ENCODE measurements at places on chromosomes 3 and 15.

- DNase-seq = no peak
These were observed 101.8 kb upstream of the ALDH1A3 start for GRCh38 chr15:100777821-100778220.

DNA sequence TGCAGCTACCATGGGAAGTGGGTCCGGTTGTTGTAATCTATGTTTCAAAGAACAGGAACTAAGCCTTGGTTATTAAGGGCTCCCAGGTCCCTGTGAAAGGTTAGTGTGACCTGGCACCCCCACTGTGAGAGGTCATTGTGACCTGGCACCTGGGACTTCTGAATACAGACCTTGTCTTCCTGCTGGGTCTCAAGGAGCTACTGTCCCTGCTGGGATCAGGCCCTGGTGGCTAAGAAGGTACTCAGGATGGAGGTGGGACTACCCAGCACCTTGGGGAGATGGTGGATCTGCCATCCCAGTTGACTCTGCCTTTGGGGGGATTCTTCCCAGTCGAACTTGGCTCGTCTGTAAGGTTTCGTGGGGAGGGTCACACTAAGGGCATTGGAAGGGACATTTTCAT lies 10.3 kb upstream of the SLCO2A1 start:
- DNase-seq = no peak

DNA sequence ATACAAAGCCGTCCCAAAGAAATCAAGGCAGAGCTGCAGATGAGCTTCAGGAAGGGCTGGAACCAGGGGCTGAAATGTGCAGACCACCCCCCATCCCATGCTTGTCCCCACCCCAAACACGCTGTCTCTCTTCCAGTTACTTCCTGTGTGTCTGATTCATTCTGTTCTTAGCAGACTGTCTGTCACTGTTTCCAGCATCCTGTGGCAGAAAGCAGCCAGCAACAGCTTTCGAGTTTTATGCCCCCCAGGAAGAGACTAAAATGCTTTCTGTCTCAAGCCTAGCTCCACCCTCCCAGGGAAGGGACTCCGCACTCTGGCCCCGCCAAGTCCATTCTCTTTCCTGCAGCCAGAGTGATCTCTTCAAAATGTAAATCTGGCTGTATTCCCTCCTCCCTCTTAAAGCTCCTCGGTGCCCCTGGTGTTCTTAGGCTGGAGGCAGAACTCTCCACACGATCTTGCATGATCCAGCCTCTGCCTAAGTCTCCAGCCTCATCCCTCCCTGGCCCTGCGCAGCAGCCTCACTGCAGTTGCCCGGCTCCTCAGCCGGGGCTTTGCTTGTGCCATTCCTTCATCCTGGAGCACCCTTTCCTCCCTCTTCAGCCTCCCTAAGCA lies 41.5 kb downstream of the HRH1 start:
- DNase-seq = no peak

DNA sequence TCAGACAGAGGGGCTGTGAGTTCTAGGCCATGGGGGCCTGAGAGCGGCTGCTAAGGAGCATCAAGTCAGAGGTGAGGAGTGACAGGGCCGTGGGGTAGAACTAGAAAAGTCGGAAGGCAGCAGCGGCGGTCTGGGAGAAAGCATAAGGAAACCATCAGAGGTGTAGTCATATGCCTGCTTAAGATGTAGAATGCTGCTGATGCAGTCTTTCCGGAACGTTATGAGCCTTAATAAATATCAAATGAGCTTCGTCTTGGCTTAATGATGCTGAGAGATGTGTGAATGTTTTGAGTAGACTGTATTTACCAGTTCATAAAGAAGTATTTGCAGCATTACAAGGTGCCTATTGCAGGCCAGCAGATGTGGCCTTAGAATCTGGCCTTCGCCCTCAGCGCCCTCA lies 15.2 kb downstream of the ATG7 start:
- DNase-seq = no peak

DNA sequence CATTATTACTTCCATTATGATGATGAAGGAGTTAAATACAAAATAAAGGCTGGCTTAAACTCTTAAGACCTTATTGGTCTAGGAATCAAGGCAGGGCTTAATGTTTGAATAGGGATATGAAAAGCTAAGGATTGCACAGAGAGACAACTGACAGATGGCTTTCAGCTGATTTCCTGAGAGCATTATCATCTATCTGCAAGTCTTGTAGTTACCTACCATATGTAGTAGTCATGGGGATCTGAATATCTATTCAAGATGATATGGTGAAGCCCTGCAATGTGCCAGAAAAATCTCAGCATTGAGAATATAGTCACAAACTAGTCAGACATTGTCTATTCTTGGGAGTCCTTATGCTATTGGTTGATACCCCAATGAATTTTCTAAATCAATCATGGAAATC lies 47.5 kb upstream of the CHMP2B start:
- no peak for DNase-seq

DNA sequence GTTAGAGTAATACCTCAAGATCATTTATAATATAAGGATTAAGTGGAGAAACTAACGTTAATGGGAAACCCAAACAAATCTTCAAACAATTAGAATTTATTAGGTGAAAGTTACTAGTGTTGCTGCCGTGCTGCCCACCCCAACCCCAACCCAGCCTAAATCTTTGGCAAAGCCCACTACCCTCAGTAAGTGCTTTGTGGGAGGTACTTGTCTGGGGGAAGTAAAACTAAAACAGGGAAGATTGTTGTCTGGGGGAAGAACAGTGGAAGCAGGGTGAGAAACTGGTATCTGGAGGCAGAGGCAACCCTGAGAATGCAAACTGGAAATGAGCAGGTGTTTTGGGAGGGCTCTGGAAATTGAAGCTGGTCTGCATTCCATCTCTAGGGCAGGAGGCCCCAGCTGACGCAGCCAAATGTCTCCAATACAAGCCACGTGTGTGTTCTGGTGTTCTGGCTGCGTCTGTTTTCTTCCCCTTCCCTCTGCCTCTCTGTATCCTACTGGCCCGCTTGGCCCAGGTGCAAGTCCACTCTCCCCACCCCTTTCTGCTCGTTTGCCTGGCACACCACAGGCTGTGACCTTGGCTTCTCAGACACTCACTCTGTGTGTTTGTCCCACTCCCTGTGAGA lies 32.7 kb downstream of the FEM1B start:
- peak; percentile 31 for DNase-seq

GRCh38 chr3:58164199-58164879 lies 46.4 kb downstream of the DNASE1L3 start:
- no peak for DNase-seq

- no peak for DNase-seq
These were observed 1.5 kb downstream of the CELF6 start for GRCh38 chr15:72318408-72318942.

GRCh38 chr3:126835472-126836219 lies 131.6 kb downstream of the CHCHD6 start:
- DNase-seq = no peak

DNA sequence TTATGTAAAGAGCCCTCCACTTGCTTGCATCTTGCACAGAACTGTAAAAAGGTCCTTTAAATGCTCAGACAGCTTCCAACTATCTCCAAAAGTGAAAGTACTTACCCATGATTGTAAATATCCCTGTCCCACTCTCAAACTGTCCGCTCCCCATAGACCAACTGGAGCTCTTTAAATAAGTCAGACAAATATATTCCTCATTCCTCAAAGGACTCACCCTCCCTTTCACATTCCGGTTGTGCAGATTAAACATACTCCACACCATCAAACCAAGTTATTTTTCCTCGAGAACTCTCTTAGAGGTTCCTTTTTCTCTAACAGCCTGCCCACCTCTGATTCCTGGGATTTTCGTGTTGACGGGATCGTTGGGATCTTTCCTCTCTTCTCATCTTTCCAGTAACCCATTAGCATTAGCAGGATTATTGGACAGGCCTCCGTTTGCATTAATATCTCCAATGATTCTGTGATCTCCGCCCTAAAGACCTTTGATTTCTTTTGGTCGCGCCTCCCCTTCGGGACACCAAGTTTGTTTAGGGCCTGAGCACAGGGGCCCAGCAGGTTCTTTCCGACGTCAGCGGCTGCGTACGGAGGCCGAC lies 763 bp downstream of the GOLGB1 start:
- DNase-seq = no peak

GRCh38 chr3:25507811-25508210 lies 79.7 kb downstream of the RARB start:
- DNase-seq = no peak

- DNase-seq = no peak
These were observed 149.5 kb downstream of the GREM1 start for GRCh38 chr15:32867313-32867626.

- no peak for DNase-seq
These were observed 2.1 kb downstream of the ABHD10 start for GRCh38 chr3:111980716-111981456.

- DNase-seq = no peak
These were observed 63.6 kb downstream of the KBTBD12 start for GRCh38 chr3:127978636-127979035.

- no peak for DNase-seq
These were observed 22.0 kb downstream of the LINGO1 start for GRCh38 chr15:77610731-77611130.

DNA sequence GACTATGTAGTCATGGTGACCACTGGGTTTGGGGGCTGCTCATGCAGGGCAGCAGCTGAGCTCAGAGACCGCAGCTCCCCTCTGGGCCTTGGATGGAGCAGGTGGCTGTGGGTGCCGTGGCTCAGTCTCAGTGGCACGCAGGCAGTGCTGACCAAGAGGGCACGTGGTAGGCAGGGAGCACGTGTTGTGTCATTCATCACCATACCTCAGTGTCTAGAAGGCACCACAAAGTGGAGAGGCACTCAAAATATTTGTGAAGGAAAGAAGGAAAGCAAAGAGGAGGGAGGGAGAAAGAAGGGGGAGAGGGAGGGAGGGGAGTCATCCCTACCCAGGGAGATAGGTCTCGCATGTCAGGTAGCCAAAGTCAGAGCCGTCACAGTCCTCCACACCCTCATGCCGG lies 26.1 kb downstream of the EAF1 start:
- no peak for DNase-seq

- no peak for DNase-seq
These were observed 22.3 kb upstream of the LINGO1 start for GRCh38 chr15:77654975-77655374.

DNA sequence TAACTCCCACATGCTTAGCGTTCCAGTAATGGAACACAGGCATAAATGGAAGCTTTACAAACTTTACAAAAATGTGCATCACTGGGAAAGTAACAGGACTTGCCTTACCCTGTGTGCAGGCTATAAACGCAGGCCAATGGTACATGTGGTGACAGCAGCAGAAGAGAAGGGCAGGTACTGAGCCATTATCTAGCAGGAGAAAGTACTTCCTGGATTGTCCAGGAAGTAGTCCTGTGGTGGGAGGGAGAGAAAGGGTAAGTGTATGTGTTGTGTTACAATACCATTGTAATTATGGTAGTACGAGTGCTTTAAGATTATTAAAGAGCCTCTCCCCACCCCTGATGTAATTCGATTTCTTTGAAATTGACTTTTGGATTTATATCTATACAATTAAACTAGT lies 5.3 kb downstream of the ATP1B3 start:
- DNase-seq = no peak

DNA sequence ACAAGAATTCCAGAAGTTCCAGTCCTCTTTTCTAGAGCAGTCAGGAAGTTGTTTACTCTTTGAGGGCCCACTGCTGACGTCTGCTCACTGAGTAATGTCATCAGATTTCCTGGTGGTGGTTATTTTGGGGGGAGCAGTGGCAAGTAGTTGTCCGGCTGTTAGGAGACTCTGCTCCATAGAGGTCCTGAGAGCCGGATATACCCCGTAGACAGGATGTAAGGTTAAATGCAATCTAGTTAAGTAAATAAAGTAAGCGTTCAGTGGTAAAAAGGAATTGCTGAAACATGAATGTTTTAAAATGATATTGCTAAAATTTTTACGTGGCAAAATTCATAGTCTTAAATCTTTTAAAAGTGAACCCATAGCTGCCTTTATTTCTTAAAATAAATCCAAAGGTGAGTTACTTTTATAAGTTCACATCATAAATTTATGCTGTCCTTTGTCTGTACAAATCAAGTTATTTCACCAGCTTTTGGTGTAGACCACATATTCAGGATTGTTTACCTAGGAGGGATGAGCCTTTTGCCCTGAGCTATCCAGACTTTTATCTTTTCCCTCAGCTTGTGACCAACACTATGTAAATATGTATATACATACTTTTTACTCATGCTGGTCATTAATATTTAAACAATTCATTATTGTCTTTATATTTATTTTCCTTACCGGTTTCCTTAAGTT lies 65.8 kb downstream of the PDE8A start:
- no peak for DNase-seq

- no peak for DNase-seq
These were observed 321.8 kb upstream of the MME start for GRCh38 chr3:154758109-154758868.

- DNase-seq = no peak
These were observed 57.7 kb downstream of the SEMA5B start for GRCh38 chr3:122969585-122970469.

GRCh38 chr3:43153216-43154083 lies 47.6 kb upstream of the POMGNT2 start:
- no peak for DNase-seq

GRCh38 chr3:167653760-167654159 lies at the start of gene WDR49:
WDR49 (minus strand) TSS chr3:167653942; CDS start chr3:167653425, 517 bp downstream.
- no peak for DNase-seq

GRCh38 chr15:49370782-49371181 lies 52.3 kb upstream of the FGF7 start:
- DNase-seq = no peak

DNA sequence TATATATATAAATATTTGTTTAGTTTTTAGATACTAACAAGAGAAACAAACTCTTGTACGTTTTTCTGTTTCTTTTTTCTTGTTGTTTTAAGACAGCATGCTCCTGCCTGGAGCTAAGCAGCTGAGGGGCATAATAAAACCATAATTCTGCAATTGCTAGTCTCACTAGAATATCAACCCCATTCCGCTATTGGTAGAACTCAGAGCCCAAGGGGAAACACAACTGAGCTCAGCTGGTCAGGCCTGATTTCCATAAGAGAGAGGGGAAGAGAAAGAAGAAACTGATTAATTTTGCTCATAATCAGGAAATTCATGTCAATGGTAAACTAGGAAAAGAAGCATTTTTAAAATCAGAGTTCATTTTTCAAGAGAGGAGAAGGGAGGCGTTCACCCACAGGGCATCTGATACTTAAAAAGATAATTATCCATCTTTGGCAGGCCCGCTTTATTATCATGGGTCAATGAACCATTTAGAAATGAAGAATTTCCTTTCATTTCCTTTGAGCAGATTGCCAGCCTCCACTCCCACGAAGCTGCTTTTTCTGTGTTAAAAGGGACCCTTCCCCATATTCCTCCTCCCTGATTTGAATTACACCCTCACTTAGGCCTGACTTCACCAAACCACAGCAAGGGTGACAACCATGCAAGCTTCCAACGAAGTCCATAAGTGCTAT lies 965.3 kb upstream of the CFAP20DC start:
- DNase-seq = no peak

DNA sequence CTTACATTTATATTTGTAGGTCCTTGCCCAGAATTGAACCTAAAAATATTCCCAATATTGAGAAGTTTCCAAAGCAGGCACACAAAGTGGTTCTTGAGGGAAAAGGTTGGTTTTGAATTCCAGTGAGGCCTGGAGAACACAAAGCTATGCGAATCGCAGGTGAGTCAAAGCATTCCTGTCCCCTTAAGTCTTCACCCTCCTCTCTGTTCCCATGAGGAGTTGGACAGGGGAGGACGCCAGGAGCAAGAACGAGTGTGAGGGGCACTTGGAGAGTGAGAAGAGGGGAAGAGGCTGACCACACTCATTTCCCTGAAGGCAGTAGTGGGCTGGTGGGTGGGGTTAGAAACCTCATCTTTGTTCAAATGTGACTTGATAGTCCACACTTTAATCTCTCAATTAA lies 185.8 kb upstream of the EOMES start:
- DNase-seq = no peak

Measured in NCI-H2171 (cell line).